Thoracic aorta (tissue), 2 donors: ENCODE measurements at places on chromosomes 4 and X. TPM values are rescaled to one million over a fixed set of nuclear protein-coding genes. Genes with fewer than 3 reads are reported as not detected.
A peak's percentile ranks its signal among the peaks of the same experiment; 100 is the strongest.

GRCh38 chr4:121462660-121463261 is 81.9 kb upstream of the QRFPR start:
- no peak overlapping the region for H3K4me3 ChIP-seq
- H3K4me1 ChIP-seq: no peaks in the 10 kb centered on the region
- no peaks in the 10 kb centered on the region for H3K27me3 ChIP-seq
- no peak overlapping the region for H3K27ac ChIP-seq
- no peak for DNase-seq

- H3K4me3 ChIP-seq: peak overlapping the region; percentile 28
- H3K27ac ChIP-seq: peak overlapping the region; percentile 73
- peaks cover 33% of the 10 kb centered on the region for H3K4me1 ChIP-seq
These were observed 7.8 kb downstream of the SPATA4 start for GRCh38 chr4:176187624-176188023.

DNA sequence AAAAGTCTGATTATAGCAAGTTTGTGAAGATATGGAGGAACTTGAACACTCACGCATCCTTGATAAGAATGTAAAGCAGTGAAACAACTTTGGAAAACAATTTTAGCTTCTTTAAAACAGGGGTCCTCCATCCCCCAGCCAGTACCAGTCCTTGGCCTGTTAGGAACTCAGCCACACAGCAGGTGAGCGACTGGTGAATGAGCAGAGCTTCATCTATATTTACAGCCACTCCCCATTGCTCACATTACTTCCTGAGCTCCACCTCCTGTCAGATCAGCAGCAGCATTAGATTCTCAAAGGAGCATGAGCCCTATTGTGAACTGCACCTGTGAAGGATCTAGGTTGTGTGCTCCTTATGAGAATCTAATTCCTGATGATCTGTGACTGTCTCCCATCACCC is 530.3 kb upstream of the PRKX start:
- no peak for DNase-seq
- H3K36me3 ChIP-seq: no peaks in the 10 kb centered on the region
- H3K4me3 ChIP-seq: no peak overlapping the region
- H3K27me3 ChIP-seq: no peaks in the 10 kb centered on the region
- no peak overlapping the region for H3K27ac ChIP-seq

- H3K27ac ChIP-seq: no peak overlapping the region
- no peaks in the 10 kb centered on the region for H3K27me3 ChIP-seq
- DNase-seq: no peak
- no peak overlapping the region for H3K4me3 ChIP-seq
These were observed 19.6 kb downstream of the FGFR3 start for GRCh38 chr4:1812720-1813119.

DNA sequence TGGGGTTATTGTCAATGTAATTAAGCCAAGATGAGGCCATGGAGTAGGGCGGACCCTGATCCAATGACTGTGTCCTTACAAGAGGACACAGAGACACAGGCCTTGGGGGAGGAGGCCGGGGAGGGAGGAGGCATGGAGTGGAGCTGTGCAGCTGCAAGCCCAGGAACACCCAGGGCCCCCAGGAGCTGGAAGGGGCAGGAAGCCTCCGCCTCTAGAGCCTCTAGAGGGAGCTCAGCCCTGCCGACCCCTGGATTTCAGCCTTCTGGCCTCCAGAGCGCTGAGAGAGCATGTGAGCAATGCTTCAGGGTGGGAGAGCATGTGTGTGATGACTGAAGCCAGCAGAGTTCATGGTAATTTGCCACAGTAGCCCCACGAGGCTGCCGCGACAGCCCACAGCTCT is 234.6 kb downstream of the AFAP1 start:
- no peak overlapping the region for H3K4me3 ChIP-seq
- DNase-seq: no peak
- H3K36me3 ChIP-seq: no peaks in the 10 kb centered on the region
- H3K4me1 ChIP-seq: no peaks in the 10 kb centered on the region
- H3K27ac ChIP-seq: no peak overlapping the region

DNA sequence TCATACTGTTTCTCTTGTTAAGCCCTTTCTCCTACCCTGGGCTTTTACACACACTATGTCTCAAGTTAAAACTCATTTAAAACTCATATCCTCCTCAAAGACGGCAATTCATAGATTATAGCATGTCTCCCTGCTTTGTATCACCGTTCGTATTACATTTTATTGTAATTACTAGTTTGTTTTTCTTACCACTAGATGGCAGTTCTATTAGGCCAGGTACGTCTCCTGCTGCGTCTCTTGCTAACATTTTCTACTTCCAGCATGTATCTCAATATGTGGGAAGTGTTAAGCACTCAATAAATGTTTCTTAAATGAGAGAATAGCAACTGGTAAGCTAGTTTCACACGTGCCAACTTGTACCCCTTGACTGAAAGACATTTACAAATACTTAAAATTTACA is 450.3 kb upstream of the PCDH7 start:
- no peaks in the 10 kb centered on the region for H3K4me1 ChIP-seq
- H3K27ac ChIP-seq: no peak overlapping the region
- no peak for DNase-seq
- no peaks in the 10 kb centered on the region for H3K27me3 ChIP-seq

GRCh38 chr4:146791439-146791838 is 152.7 kb downstream of the POU4F2 start:
- no peak overlapping the region for H3K27ac ChIP-seq
- DNase-seq: no peak
- no peaks in the 10 kb centered on the region for H3K36me3 ChIP-seq
- H3K4me3 ChIP-seq: no peak overlapping the region

The ELOVL6 gene
- 2.7 TPM for total RNA-seq

The ARFIP1 gene
- total RNA-seq: 39.0 TPM

DNA sequence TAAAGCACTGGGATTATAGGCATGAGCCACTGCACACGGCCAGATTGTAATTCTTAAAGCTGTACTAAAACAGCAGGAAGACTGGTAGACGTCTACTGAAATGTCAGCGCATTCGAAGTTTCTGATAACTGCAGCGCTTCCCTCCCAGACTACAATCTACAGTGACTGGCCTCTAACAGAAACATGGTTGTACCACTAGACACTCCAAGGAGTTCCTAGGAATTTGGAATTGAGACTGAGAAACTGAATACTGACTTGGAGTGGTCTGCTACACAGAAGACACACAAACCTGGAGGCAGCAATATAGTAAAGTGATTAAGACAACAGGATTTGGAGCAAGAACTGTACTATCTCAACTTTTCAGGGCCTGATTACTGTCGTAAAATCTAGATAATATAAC is 937 bp downstream of the HELQ start:
- peaks cover 35% of the 10 kb centered on the region for H3K4me1 ChIP-seq
- H3K36me3 ChIP-seq: no peaks in the 10 kb centered on the region
- DNase-seq: no peak
- H3K27me3 ChIP-seq: no peaks in the 10 kb centered on the region

- no peaks in the 10 kb centered on the region for H3K4me1 ChIP-seq
- H3K4me3 ChIP-seq: peak within 1 kb of the TSS; percentile 67
- peak within 1 kb of the TSS; percentile 77 for H3K27ac ChIP-seq
- no peaks in the 10 kb centered on the region for H3K27me3 ChIP-seq
- H3K36me3 ChIP-seq: no peaks in the 10 kb centered on the region
These were observed at the start of gene MAOB for GRCh38 chrX:43882294-43882681. Gene MAOB, minus strand, starts transcription at chrX:43882450. Its CDS starts 151 bp downstream, at chrX:43882299.

DNA sequence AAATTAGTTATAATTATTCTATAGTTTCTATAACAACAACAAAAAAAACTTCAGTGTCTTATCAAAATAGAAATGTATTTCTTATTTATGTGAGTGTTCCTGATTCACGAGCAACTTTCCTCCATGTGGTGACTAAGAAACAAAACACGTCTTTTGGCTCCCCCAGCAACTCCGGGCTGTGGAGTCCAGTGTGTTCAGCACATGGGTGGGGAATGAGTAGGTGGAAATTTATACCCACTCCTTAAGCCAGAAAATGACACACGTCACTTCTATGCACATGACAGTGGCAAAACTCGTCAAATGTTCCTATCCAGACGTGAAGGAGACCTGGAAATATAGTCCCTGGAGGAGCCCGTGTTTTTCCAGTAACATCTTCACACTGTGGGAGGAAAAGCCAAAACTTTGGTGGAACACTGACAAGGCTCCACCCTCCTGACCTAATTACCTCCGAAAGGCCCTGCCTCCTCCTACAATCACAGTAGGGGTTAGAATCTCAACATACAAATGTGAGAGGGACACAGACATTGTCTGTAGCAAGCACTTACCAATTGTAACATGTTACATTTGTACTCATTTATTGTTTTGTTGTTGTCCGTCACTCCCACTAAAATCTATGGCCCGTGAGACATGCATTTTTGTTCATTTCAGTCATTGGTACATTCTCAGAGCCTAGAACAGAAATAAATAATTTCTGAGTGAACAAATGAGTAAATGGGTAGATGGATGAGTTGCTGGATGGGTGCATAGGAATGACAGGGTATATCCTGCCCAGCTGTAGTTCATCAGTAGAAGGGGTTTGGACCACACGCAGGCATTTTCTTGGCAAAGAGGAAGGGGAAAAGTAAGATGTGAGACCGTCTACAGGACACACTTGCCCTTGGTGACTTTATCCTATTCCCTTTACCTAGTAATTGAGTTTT is 605.8 kb upstream of the TENM3 start:
- H3K36me3 ChIP-seq: no peaks in the 10 kb centered on the region
- no peak for DNase-seq
- no peaks in the 10 kb centered on the region for H3K4me1 ChIP-seq
- H3K27ac ChIP-seq: no peak overlapping the region
- no peak overlapping the region for H3K4me3 ChIP-seq

DNA sequence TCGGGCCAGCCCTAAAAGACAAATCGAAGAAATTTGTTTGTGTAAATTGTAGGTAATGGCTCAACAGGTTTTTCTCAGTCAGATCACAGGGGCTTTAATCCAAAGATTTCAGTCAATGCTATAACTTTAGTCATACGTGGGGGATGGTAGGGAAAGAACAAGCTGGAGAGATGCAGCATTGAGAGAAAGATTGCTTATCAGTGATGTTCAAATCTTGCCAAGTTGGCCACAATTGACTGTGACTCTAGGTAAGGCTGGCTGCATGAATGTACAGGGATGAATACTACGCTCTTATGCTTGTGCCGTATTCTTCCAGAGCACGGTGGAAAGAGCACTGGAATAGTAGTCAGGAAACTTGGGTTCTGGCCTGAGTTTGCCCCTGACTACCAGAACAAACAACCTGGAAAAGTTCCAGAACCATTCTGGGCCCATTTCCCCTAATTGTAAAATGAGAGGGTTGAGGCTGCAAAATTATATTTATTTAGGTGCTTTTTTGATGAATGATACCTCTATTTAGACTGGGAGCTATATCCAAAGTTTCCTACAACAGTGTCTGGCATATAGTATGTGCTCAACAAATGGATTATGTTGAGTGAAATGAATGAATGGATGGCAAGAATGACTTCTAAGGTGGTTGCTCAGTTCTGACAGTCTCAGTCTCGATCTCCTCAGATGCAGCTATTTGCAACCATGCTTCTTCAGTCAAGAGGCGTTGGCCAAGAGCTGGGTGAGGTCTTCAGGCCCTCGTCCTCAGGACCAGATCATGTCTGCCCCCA is 44.4 kb downstream of the TSC22D3 start:
- H3K27me3 ChIP-seq: no peaks in the 10 kb centered on the region
- peaks cover 25% of the 10 kb centered on the region for H3K4me1 ChIP-seq
- H3K4me3 ChIP-seq: no peak overlapping the region
- H3K27ac ChIP-seq: peak overlapping the region; percentile 58

The FOXO4 gene
- 10.9 TPM for total RNA-seq

GRCh38 chrX:85303544-85303943 is 59.8 kb downstream of the ZNF711 start:
- no peak for DNase-seq
- no peak overlapping the region for H3K27ac ChIP-seq
- H3K36me3 ChIP-seq: no peaks in the 10 kb centered on the region
- H3K4me3 ChIP-seq: no peak overlapping the region
- H3K27me3 ChIP-seq: no peaks in the 10 kb centered on the region
- no peaks in the 10 kb centered on the region for H3K4me1 ChIP-seq

The RADX gene
- 4.9 TPM for total RNA-seq

DNA sequence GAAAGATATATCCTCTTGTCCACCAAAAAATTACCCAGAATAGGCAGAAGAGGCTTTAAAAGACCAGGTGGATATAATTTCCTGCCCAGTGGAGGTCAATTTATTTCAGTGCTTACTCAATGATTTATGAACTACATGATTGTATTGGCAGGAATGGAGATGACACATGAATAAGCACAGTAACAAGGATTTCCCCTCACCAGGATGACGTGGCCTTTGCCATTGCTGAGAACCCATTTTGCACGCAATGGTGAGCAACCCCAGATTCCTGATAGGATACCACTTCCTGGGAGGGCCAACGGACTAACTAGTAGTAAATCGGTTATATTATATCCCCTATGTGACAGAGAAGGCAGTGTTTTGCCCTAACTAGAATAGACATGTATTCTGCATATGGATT is 11.6 kb upstream of the TTC29 start:
- no peaks in the 10 kb centered on the region for H3K36me3 ChIP-seq
- H3K27ac ChIP-seq: no peak overlapping the region
- no peaks in the 10 kb centered on the region for H3K27me3 ChIP-seq
- no peak for DNase-seq
- H3K4me3 ChIP-seq: no peak overlapping the region

DNA sequence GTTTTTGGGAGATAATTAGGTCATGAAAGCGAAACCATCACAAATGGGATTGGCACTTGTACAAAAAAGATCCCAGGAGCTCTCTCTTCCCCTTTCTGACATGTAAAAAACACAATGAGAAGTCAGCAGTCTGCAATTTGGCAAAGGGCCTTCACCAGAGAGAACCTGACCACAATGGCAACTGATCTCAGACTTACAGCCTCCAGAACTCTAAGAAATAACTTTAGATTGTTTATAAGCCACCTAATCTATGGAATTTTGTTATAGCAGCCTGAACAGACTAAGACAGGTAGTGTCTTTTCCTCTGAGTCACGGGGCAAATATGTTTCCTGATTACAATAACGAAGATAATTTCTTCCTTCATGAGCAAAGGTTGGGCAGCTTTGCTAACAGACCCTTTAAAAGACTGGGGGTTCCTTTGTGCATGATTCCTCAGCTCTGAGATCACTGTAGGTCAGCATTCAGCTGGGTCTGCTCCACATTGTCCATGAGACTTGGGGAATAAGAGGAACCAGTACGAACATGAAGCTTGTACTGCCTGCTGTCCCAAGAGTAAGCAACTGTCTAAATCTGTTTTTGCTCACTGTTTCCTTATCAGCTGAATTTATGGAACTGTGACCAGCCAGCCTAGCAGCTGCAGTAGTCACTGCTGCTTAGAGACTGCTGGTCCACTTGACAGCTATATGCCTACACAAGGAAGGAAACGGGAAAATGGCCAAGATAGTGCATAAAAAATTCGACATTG is 191.6 kb downstream of the ANAPC10 start:
- no peak overlapping the region for H3K27ac ChIP-seq
- no peak overlapping the region for H3K4me3 ChIP-seq
- no peak for DNase-seq
- no peaks in the 10 kb centered on the region for H3K36me3 ChIP-seq
- H3K27me3 ChIP-seq: no peaks in the 10 kb centered on the region
